ENCODE measurements at places on chromosomes 6 and 20.

DNA sequence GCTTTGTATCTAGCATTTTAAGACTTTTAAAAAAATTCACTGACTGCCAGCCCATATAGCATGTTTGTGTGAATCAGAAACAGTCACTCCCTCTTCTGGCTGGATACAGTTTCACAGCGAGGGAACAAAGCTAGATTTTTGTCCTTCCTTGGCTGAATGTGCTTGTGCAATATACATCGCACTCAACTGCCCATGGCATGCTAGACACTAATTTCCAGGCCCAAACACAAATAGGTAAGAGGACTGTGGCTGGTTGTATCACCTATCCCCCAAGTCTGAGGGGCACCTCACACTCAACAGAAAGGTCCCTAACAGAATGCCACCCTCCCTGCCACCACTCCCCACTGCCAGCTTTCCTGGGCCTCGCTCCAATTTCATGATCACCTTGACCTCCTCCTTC is 16.2 kb upstream of the BLCAP start:
- DNase-seq = no peak

DNA sequence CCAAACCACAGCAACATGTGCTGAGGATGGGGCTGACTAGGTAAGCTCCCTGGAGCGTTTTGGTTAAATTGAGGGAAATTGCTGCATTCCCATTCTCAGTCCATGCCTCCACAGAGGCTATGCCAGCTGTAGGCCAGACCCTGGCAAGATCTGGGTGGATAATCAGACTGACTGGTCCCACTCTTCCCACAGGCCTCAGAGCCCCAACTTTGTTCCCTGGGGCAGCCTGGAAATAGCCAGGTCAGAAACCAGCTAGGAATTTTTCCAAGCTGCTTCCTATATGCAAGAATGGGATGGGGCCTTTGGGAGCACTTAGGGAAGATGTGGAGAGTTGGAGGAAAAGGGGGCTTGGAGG is 1.5 kb upstream of the VEGFA start:
- DNase-seq = no peak

DNA sequence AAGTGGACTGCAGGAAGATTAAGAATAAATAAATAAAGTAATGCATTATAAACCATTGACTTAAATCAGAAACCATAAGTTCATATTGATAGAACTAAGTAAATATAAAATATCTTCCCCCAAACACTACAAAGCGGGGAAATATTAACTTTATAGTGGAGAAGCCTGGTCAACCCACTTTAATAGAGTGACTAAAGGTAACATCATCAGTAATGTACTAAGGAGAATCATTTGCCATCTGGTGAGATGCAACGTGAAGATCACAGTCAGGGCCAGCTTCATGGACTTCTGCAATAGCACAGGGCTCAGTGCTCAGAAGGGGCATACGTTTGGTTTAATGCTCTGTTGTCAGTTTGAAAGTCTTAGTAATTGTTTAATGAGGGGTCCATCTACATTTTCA is 58.8 kb upstream of the CD83 start:
- no peak for DNase-seq

DNA sequence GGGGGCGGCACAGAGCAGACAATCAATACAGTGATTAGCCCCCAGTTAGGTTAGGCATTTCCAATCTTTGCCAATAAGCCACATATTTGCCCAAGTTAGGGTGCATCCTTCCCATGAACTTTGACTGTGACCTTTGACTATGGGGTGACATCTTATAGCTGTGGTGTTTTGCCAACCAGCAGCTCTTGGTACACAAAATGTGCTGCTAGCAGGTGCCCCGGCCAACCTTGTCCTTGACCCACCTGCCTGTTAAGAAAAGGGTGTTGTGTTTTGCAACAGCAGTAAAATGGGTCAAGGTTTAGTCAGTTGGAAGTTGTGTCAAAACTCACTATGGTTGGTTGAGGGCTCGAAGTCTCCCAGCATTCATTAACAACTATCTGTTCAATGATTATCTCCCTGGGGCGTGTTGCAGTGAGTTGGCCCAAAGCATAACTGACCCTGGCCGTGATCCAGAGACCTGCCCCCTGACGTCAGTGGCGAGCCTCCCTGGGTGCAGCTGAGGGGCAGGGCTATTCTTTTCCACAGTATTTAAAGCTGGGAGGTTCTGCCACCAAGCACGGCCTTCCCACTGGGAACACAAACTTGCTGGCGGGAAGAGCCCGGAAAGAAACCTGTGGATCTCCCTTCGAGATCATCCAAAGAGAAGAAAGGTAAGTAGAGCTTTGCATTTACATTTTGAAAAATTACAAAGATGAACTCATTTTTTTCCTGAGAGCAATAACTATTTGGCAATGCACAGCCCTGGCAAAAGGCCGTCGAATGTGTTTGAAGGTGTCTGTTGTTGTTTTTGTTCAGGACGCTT is at the start of gene PCK1:
TSS of gene PCK1 (plus strand) at position 557 of the 802 bp plus-strand sequence. CDS start 302 bp downstream, outside the sequence.
- no peak for DNase-seq

GRCh38 chr6:12593771-12594529 is 122.6 kb upstream of the PHACTR1 start:
- DNase-seq = no peak

DNA sequence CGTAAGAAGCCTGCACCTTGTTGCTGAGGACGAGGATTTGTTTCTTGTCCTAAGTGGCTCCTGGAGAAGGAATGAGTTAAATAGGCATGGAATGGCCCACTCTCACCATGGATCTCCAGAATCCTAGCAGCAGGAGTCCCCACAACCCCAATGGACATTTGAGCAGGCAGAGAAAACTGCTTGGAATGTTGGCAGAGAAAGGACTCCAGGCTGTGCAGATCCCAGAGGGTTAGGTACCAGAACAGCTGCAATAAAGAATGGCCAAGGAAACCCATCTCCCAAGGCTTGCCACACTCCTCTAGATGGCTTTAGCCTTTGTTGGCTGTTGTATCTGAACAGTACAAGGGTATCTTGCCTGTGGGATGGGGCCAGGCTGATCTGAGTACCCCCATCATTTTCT is 1415.7 kb upstream of the ADGRB3 start:
- DNase-seq = no peak

DNA sequence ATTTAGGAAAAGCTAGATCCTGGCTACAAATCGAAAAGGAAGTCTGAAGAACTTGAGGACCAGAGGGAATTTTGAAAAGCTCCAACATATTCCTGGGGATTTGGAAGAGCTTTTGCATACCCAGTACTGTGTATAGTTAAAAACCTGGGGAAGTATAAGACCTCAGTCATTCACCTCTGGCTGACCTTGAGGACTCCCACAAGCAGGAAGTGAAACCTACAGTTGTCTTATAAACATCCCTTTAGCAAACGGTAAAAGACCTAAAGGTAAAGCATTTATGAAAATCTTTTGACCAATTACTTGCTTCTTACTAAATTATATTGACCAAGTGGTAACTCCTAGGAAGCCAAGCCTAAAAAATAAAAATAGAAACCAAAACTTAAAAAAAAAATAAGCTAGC is 175.0 kb downstream of the HAO1 start:
- no peak for DNase-seq

- DNase-seq = no peak
These were observed 7.4 kb upstream of the PCK1 start for GRCh38 chr20:57553376-57554018.
